Naive thymus-derived CD8-positive, alpha-beta T cell (primary cell): ENCODE measurements at places on chromosomes 5 and 9. TPM values are rescaled to one million over a fixed set of nuclear protein-coding genes. Genes with fewer than 3 reads are reported as not detected.

DNA sequence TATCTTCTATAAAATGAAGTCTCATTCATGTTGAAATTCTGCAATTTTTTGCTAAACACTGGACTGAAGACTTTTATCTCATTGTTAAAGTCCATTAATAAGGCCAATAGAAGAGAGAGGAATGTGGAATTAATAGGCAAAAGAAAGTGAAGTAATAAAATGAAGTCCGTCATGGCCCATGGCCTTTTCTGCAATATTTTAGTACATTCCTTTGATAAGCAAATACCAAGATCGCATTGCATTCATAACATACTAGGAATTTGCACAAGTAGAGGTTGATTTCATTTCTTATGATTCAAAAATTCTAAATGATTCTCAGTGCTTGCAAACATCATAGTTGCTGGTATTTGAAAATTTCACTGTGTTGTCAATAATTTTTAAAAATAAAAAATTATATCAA is 664.0 kb downstream of the NR2F1-AS1 start:
- no peak for DNase-seq

- DNase-seq, result no peak
These were observed 6.8 kb downstream of the RALGDS start for GRCh38 chr9:133113949-133114885.

GRCh38 chr9:98851730-98852459 is 44.4 kb downstream of the GALNT12 start:
- DNase-seq, result no peak

GRCh38 chr5:66757219-66757833 is 161.1 kb downstream of the MAST4 start:
- no peak for DNase-seq

DNA sequence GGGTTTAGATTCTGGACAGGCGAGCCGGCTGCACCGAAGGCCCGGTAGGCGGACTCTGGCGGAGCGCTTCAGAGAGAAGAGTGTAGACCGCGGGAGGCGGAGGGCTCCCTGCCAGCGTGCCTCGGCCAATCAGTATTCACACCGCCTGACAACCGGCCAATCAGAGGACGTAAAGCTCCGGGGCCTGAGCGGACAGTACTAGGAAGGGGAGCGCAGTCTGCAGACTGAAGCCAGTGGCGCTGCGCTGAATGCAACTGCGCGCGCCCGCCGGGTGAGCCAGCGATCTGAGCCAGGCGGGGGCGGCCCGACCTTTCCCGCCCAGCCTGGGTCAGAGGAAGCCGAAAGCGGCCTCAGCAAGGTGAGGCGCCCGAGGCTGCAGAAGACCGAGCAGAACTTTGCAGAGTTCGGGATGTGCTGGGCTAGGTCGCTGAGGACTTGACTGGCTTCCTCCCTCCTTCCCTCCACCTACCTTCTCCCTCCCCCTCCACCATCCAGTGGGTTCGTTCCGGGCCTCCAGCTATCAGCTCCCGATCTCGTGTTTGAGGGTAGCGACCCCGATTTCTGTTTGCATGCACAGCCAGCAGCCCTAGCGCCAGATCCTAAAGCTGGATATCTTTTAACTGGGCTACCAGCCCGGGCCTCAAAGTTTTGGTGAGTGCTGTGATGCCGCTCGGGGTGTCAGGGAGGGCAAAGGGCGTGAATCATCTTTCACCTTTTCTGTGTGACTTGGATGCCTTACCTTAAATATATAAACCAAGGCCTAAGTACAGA is at the start of gene DMRT2:
Gene DMRT2, plus strand, starts transcription at position 233 of the 771 bp plus-strand sequence. CDS start 1,257 bp downstream, outside the sequence.
- DNase-seq, result no peak

DNA sequence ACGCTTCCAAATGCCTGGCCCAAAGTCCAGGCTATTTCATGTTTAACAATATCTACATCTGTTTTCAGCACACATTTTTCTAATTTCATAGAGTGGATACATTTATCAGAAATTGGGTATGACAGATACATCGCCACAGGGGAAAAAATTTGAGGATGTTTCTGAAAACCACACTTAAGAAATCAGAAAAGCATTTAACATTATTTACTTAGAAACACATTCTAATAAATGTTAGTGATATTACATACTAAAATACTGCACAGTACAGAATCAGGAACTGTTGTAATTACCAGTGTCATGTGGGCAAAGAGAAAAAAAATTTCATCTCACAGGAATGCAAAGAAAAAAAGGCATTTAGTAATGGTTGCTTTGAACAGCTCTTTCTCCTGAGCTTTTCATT is 310.5 kb upstream of the KIF2A start:
- DNase-seq, result no peak

- no peak for DNase-seq
These were observed 106.5 kb upstream of the PARP8 start for GRCh38 chr5:50559955-50560354.

- DNase-seq, result no peak
These were observed 118.1 kb downstream of the LHFPL2 start for GRCh38 chr5:78530342-78531096.

- no peak for DNase-seq
These were observed at the start of gene FGF18 for GRCh38 chr5:171418982-171419687. TSS of gene FGF18 (plus strand) at chr5:171419647. CDS start at chr5:171420200, 553 bp downstream.

Gene FAM151B
- 0.26 TPM for total RNA-seq
